ENCODE measurements at places on chromosomes 1 and 21.

DNA sequence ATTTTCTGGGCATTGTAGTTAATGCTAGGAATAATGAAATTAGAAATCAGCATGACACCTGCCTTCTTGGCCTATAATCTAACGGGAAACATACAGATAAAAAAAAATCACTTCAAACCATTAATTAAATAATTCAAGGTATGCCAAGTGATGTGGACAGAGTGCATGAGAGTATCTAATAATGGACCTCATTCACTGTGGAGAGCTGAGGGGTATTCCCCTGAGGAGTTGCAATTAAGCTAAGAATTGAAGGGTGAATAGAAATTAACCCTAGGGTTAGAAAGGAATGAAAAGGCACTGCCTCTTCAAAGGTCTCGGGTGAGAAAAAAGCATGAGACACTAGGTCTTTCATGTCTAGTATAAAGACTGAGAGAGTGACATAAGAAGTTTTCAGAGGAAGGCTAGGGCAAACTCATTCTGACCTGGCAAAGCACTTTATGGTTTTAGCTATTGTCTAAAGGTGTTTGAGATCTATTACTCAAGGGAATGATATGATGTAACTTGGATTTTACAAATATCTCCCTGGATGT is 466.1 kb downstream of the KCNT2 start:
- DNase-seq = no peak

- no peak for DNase-seq
Observed at GRCh38 chr1:75273110-75273509, 138.9 kb downstream of the LHX8 start.

GRCh38 chr1:179115181-179115580 is 33.3 kb downstream of the TOR3A start:
- DNase-seq = no peak

DNA sequence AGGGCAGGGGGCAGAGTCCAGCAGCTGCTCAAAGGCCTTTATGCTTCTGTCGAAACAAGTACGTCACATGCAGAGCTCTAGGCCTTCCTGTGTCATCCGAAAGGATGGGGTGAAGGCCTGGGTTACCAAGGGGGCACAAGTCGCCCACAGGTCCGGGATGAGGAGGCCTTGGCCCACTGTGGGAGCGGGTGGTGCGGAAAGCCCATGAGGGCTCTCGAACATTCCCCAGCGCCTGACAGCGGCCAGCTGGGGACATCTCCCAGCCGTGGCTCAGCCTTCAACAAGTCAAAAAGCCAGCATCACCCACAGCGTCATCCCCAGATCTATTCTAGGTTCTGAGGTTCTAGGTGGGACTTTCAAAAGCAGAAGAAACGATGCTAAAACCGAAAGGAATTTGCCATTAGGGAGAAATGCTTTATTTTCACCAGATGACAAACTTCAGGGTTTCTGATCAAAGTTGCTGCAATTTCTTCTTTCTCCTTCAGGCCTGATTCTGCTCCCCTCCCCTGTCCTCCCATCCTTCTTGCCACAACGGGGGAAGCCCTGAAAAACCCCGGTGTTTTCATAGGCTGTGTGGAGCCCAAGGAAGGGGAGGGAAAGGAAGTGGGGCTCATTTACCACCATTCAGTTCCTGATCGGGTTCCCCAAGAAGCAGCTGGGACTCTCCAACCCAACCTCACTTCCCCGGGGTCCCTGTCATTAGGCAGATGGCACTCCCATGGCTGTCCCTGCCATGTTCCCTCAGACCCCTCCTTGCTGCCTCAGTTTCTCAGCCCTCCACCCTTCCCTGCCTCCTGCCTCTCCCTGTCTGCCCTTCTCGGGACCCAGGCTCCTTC is 17.6 kb downstream of the GPR137B start:
- no peak for DNase-seq

GRCh38 chr1:243575070-243575469 is 275.0 kb downstream of the AKT3 start:
- DNase-seq = no peak

DNA sequence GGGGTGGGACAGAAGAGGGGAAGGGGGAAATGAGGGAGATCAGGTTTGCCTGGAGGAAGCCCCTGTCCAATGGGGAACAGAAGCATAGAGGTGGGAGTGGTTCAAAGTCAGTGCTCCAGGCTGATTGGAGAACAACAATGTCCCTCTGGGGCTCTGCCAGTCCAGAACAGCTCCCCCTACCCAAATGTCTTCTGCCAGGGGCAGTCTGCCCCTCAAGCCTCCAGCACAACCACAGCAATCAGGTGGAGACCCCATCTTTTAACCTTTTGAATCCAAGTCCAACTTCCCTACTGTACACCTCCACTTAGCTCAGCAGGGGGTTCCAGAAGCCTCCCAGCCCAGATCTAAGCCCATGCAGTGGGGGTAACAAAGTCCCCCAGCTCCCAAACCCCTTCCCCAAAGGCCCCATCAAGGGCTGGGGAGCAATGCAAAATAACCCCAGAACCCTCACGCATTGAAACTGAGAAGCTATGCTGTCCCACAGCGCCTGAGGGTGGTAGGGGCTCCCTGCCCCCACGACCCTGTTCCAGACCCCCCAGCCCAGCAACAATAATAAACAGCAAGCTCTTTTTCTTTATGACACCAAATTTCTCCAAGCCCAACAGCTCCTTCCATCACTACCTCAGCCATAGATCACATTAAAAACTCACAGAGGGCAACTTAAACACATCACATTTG is 3.3 kb downstream of the AHDC1 start:
- DNase-seq = no peak

DNA sequence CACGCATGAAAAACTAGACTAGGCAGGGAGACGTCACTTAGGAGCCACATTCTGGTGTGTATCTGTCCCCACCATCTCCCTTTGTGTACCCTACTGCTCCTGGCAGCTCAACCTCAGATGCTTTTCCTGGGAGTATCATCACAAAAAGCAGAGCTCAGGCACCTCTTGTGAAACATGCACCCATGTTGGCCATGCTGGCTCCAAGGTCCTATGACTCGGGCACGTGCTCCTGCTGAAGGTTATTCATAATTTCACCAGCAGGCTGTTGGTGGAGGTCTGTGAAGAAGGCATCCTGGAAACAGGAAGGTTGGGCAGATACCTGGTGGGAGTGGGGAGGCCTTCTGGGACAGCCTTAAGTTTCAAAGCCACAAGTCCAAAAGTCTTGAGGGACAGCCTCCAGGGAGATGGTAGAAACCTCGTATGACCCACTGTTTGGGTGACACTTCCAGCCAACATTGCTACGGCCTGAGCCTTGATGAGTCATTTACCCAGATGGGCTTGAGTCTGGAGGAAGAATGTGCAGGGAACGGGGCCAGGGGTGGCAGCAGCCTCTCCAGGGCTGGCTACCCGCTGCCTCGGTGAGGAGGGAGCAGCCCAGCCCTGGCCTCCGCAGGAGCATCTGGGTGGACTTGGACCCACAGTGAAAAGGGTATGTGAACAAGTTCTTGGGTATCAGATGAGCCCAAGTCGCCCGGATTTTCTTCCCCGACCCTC is 75.8 kb downstream of the PGBD5 start:
- DNase-seq = no peak

- no peak for DNase-seq
Observed at GRCh38 chr1:209291715-209292114, 291.8 kb upstream of the CAMK1G start.

GRCh38 chr21:14766241-14766640 is 220.1 kb upstream of the SAMSN1 start:
- DNase-seq = no peak

GRCh38 chr1:100482167-100482566 is 55.8 kb upstream of the GPR88 start:
- no peak for DNase-seq

- no peak for DNase-seq
Observed at GRCh38 chr1:55860326-55860725, 645.2 kb upstream of the USP24 start.

DNA sequence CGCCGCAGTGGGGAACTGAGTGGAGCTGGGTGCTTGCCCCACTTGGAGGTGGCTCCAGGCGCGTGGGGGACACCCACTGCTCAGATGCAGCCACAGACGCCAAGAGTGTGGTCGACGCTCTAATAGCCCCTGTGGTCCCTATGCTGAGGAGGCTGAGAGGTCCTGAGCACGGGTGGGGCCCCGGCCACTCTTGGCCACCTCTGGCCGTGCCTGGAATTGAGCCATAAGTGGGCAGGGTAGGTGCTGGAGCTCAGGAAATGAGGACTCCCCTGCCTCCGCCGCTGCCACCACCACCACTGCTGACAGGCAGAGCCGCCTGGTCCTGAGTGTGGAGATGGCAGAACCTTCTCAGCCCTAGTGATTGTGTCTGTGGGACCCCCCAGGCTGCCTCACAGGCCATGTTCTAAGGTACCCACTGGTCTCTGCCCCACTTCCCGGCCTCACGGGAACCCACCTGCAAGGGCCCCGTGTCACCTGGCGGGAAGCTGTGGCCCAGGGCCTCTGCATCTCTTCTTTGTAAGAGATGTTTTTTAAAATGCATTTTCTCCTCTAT is 34.6 kb upstream of the DIP2A start:
- no peak for DNase-seq

GRCh38 chr1:1183833-1184775 is 10.4 kb downstream of the TTLL10 start:
- peak; percentile 3 for DNase-seq

DNA sequence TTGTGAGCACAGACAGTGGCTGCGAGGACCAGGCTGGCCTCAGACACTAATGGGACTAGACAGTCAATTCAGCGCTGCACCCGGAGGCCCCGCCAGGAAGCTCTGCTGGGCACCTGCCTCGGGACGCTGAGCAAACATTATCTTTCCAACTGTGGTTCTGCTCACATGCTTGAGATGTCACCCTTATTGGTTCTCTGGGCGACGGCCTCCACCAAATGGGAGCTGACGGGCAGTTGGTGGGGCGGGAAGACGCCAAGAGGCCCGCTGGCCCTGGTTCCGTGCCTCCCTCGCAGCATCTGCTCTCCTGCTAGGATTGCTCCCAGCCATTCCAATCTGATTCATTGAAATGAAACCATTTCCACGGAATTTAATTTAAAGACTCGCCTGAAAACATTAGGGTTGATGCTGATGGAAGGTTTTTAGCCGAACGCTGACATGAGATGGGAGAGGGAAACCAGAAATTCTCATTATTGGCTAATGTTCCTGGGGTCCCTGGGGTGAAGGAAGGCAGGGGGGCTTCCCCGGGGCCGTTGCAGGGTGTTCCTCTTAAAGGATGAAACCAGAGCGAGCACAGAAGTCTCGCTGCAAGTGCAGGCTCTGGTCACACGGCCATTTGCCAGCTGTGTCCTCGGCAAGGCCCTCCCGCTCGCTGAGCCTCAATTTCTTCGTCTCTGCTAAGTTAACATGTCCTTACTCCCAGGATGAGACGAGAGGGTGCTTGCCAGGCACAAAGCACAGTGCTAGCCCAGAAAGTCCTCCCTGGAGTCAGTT is 512.2 kb downstream of the NPHP4 start:
- DNase-seq = no peak

- no peak for DNase-seq
Observed at GRCh38 chr1:27489501-27489972, 430 bp downstream of the WASF2 start.

- DNase-seq = peak; percentile 48
Observed at GRCh38 chr1:37811027-37811655, 3.1 kb upstream of the YRDC start.

- no peak for DNase-seq
Observed at GRCh38 chr1:226239421-226239820, 16.0 kb downstream of the MIXL1 start.

- DNase-seq = no peak
Observed at GRCh38 chr1:24043345-24044032, 63.4 kb upstream of the SRSF10 start.

DNA sequence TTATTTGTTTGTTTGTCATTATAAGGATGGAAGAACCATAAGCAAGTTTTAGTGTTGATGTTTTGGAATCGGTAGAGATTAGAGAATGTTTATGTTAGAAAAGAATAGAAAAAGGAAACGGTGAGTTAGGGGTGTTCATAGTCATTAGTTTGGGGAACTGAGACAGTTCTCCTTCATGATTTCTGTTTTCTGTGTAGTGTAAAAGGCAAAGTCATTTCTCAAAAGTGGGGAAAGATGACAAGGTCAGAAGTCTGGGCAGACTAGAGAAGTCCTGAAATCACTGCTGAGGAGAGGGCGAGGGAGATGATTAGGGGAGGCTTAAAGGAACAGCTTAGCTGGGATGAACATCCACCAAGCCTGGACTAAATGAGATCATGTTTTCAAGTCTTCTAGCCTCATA is 498.9 kb downstream of the TTLL7 start:
- no peak for DNase-seq

DNA sequence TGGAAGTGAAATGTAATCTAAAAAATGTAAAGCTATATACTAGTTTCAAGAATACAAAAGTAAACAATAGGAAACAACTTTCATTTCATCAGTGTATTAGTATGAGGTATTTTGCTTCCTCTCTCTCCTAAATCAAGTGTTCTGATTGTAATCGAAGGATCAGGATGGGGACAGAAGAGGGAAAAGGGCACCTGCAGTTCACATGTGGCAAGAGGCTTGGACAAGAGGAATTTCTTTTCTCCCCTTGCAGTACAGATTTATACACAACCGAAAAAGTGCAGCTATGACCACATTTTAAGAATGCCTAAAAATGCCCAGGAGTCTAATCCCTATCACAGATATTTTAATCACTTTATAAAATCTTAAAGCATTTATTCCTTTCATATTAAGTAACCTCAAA is 63.7 kb downstream of the NRIP1 start:
- no peak for DNase-seq

GRCh38 chr1:76492752-76493430 is 374.4 kb upstream of the ST6GALNAC5 start:
- no peak for DNase-seq

- no peak for DNase-seq
Observed at GRCh38 chr1:168833801-168834224, 104.8 kb upstream of the DPT start.

GRCh38 chr1:234170622-234171021 is 202.6 kb upstream of the COA6 start:
- no peak for DNase-seq

- DNase-seq = no peak
Observed at GRCh38 chr1:90959352-90960206, 62.3 kb downstream of the ZNF644 start.

GRCh38 chr1:38029685-38030511 is 16.7 kb downstream of the POU3F1 start:
- DNase-seq = no peak

GRCh38 chr21:45436351-45437065 is 31.5 kb downstream of the COL18A1 start:
- no peak for DNase-seq

GRCh38 chr1:19814244-19814661 is 830 bp downstream of the RNF186 start:
- DNase-seq = no peak

GRCh38 chr1:110185181-110185580 is 24.9 kb upstream of the KCNC4 start:
- DNase-seq = no peak

DNA sequence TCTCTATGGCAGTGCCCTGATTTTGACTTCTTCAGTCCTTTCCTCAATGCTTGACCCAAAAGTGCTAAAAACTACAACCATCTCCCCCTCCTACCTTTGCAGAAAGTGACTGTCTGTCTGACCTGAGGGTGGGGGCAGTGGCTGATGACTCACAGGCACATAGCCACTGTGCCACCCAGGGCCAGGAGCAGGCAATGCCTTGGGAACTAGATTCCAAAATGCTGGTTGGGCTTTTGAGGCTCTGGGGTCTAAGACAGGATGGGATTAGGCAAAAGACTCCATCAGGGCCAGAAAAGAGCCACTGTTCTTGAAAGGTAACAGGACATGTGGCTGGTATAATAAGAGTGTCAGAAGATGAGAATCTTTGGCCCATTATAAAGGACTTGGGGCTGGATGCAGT is 129.5 kb upstream of the KIAA0040 start:
- no peak for DNase-seq

Data from T-helper 17 cell (primary cell).